Aorta (tissue), 5 donors: ENCODE measurements at places on chromosomes 3 and 15. TPM values are rescaled to one million over a fixed set of nuclear protein-coding genes. Genes with fewer than 3 reads are reported as not detected.

The P2RY13 gene
- total RNA-seq: 2.6 TPM

The ATP13A4 gene
- total RNA-seq: 0.15 TPM

- no peaks in the 10 kb centered on the region for H3K36me3 ChIP-seq
- no peak overlapping the region for H3K27ac ChIP-seq
- no peaks in the 10 kb centered on the region for H3K27me3 ChIP-seq
- no peak for DNase-seq
Observed at GRCh38 chr15:78866803-78867202, 5.9 kb upstream of the MORF4L1 start.

DNA sequence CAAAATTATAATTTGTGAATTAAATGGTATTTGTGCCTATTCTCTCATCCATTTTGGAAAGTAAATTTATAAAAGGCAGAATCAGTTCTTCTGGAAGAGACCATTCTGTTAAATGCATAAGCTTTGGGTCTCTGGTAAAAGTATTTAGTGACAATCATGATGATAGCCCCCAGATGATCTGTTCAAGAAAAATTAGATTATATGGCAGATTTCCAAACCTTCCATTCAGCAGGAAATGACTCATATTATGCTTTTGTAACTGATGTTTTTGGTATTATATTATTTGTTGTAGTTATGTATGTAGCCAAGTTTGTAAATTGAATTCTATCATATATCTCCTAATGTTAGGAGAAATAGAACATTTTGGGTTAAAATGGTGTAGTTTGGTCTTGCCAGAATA, 340.8 kb upstream of the DPH6 start:
- no peak overlapping the region for H3K27ac ChIP-seq
- no peak overlapping the region for H3K4me3 ChIP-seq
- no peaks in the 10 kb centered on the region for H3K4me1 ChIP-seq
- DNase-seq: no peak
- no peaks in the 10 kb centered on the region for H3K36me3 ChIP-seq
- no peaks in the 10 kb centered on the region for H3K27me3 ChIP-seq

- no peak overlapping the region for H3K4me3 ChIP-seq
- H3K27ac ChIP-seq: no peak overlapping the region
- H3K27me3 ChIP-seq: no peaks in the 10 kb centered on the region
- H3K36me3 ChIP-seq: no peaks in the 10 kb centered on the region
- H3K4me1 ChIP-seq: no peaks in the 10 kb centered on the region
Observed at GRCh38 chr15:64562003-64562640, 101.7 kb downstream of the ZNF609 start.

GRCh38 chr3:119598410-119599098, 869 bp downstream of the PLA1A start:
- H3K27ac ChIP-seq: no peak overlapping the region
- no peaks in the 10 kb centered on the region for H3K4me1 ChIP-seq
- DNase-seq: no peak
- H3K36me3 ChIP-seq: no peaks in the 10 kb centered on the region
- H3K27me3 ChIP-seq: no peaks in the 10 kb centered on the region
- H3K4me3 ChIP-seq: no peak overlapping the region

DNA sequence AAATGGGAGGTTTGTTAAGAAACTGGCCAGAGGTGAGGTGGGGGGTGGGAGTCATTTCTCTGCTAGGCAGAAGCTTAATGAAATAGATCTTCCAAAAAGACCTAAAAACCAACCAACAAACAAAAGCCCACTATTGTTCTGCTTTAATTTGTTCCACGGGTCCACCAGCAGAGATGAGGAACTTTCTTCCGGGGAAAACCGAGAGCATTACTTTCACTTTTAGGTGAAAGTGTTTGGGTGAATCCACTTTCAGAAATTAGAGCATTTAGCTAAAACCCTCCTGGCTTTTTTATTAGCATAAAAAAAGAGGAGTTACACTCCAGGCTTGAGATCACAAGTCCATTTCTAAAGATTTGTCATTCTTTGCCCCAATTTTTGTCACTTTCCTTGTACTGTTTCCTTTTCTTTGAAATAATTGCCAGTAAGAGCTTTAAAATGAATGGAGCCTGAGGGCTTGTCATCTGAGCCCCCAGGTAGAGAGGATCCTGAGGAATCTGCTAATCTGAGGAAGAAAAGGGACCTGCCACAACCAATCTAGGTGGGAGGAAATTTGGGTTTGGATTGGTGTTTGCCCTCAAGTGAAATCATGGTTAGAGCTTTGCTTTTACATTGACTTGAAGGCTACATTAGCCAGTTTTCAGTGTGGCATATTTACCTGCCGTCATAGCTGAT, 667.6 kb downstream of the NAALADL2 start:
- no peaks in the 10 kb centered on the region for H3K27me3 ChIP-seq
- DNase-seq: no peak
- H3K4me1 ChIP-seq: no peaks in the 10 kb centered on the region
- no peak overlapping the region for H3K27ac ChIP-seq
- no peaks in the 10 kb centered on the region for H3K36me3 ChIP-seq

GRCh38 chr15:38531509-38531908, 33.1 kb downstream of the RASGRP1 start:
- no peak overlapping the region for H3K4me3 ChIP-seq
- peaks cover 1% of the 10 kb centered on the region for H3K4me1 ChIP-seq
- DNase-seq: no peak
- no peaks in the 10 kb centered on the region for H3K36me3 ChIP-seq
